ENCODE measurements at places on chromosomes 6 and 20.

DNA sequence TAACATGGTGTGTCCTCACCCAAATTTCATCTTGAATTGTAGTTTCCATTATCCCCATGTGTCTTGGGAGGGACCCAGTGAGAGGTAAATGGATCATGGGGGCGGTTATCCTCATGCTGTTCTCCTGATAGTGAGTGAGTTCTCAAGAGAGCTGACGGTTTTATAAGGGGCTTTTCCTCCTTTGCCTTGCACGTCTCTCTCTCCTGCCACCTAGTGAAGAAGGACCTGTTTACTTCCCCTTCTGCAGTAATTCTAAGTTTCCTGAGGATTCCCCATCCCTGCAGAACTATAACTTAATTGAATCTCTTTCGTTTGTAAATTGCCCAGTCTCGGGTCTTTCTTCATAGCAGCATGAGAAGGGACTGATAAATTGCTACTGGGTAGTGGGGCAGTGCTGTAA is 789.3 kb downstream of the FRK start:
- DNase-seq, result no peak

GRCh38 chr20:58208944-58209343 is 19.5 kb downstream of the ANKRD60 start:
- DNase-seq, result no peak

- no peak for DNase-seq
Observed at GRCh38 chr20:42749556-42749955, 440.1 kb downstream of the PTPRT start.

DNA sequence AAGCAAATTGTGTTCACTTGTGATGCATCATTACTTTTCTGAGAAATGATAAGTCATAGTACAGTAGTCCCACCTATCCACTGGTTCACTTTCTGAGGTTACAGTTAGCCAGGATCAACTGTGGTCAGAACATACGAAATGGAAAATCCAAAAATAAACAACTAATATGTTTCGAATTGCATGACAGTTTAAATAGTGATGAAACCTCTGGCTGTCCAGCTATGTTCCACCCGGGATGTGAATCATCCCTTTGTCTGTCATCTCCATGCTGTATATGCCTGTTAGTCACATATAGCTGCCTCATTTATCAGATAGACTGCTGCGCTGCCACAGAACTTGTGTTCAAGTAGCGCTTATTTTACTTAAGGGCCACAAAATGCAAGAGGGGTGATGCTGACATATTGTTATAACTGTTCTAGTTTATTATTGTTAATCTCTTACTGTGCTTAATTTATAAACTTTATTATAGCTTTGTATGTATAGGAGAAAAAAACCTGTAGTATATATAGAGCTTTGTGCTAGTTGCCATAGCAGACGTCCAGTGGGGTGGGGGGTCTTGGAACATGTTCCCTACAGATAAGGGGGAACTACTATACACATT is 29.2 kb downstream of the AFDN start:
- DNase-seq, result peak; percentile 97

DNA sequence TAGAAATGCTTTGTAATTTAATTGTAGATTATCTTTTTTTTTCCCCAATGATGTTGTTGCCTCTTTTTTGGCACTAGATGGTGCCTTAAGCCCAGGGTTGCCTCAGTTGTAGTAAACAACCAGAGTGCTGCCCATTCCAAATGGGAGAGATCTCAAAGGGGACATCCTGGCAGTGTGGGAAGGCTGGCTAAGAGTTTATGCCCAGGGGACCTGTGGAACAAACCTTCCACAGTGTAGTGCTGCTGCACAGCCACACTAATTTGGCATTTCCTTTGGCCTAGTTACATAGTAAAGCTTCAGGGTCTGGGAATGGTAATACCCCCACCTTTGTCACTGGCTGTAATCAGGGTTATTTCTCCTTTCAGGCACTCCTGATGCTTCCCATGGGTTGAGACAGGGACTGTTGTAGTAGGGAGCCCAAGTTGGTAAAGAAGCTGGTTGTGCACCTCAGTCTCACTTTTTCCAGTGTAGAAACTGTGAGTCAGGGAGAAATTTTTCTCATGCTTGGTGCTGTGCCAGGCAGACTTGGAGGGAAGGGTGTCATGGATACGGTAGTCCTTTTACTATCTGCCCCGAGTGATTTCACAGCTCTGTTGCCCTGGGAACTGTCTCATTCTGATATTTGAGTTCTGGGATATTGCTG is 177.8 kb upstream of the ECI2 start:
- peak; percentile 90 for DNase-seq

DNA sequence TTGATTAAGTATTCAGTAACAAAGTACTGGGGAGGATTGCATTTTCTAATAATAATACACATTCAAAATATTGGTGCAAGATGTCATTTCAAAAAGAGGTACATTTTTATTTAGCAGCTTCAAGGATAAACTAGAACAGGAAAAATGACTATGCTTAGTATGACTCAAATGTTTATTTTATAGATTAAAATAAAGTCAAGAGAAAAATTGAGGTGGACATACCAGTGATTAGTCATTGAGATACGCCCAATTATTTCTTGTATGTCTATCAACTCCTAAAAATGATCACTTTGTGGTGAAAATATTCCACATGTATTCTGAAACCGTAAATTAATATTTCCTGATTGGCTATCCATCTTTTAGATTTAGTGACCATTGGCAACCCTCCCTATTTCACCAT is 96.7 kb downstream of the PHF3 start:
- DNase-seq, result peak; percentile 6

- no peak for DNase-seq
Observed at GRCh38 chr20:2866236-2866635, 7.0 kb upstream of the PTPRA start.

DNA sequence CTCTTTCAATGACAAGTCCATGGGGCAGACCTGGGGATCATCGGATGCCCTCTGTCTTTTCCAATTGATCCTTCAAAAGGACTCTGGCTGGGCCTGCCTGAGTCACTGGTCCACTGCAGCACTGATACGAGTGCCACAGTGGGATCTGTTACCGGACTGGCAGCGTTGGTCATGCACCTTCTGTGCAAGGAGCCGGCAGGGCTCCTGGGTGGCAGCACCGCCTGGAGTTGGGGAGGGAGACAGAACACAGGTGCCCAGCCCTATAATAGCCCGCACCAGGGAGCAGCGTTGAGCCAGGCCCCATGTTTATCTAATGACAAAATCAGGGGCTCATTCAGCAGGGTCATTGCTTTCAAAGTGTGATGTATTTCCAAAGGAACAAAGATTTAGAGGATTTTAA is 64.2 kb upstream of the NXT1 start:
- DNase-seq, result no peak

GRCh38 chr6:46299253-46299652 is 128.5 kb upstream of the ENPP5 start:
- no peak for DNase-seq
